Hindlimb muscle (tissue), 1 donor: ENCODE measurements at places on chromosomes 1 and 21. TPM values are rescaled to one million over a fixed set of nuclear protein-coding genes. Genes with fewer than 3 reads are reported as not detected.

Gene PROX1
- 10.7 TPM for polyA plus RNA-seq

Gene LRRC52
- 0.19 TPM for polyA plus RNA-seq

Gene SLC35F3
- 0.58 TPM for polyA plus RNA-seq

Gene BSND
- 0.08 TPM for polyA plus RNA-seq

Gene FOXD2
- 0.30 TPM for polyA plus RNA-seq

Gene GJA9
- 0.34 TPM for polyA plus RNA-seq

Gene PEX11B
- 21.0 TPM for polyA plus RNA-seq

Gene AMIGO1
- polyA plus RNA-seq: 14.8 TPM

Gene BMP8B
- polyA plus RNA-seq: 1.5 TPM

Gene FMN2
- polyA plus RNA-seq: 0.23 TPM

Gene NPR1
- polyA plus RNA-seq: 17.2 TPM

Gene RNF207
- polyA plus RNA-seq: 32.9 TPM

Gene PAQR6
- 5.2 TPM for polyA plus RNA-seq

Gene PDE9A
- polyA plus RNA-seq: 7.5 TPM

Gene TMPRSS3
- polyA plus RNA-seq: not detected

Gene LAPTM5
- polyA plus RNA-seq: 26.3 TPM

Gene MYOC
- 2.4 TPM for polyA plus RNA-seq

Gene C8A
- polyA plus RNA-seq: not detected

Gene MPL
- polyA plus RNA-seq: 0.41 TPM

Gene ERI3
- 49.9 TPM for polyA plus RNA-seq

Gene RORC
- polyA plus RNA-seq: 11.8 TPM

Gene PARK7
- polyA plus RNA-seq: 297 TPM

Gene GPR157
- polyA plus RNA-seq: 1.1 TPM

Gene HSD11B1
- not detected for polyA plus RNA-seq

Gene RGS13
- 0.15 TPM for polyA plus RNA-seq

Gene TEX38
- polyA plus RNA-seq: 0.28 TPM

Gene INSRR
- polyA plus RNA-seq: 0.93 TPM

Gene ESPN
- polyA plus RNA-seq: 1.5 TPM

Gene DDAH1
- polyA plus RNA-seq: 50.0 TPM

Gene PTPN14
- 12.8 TPM for polyA plus RNA-seq

Gene S1PR1
- polyA plus RNA-seq: 14.0 TPM

Gene ANKRD13C
- 15.0 TPM for polyA plus RNA-seq

Gene KRTAP7-1
- not detected for polyA plus RNA-seq
